Skin of body (tissue), 3 donors: ENCODE measurements at places on chromosomes 11 and 22.
A peak's percentile ranks its signal among the peaks of the same experiment; 100 is the strongest.

GRCh38 chr22:16847271-16847670 lies 22.1 kb upstream of the XKR3 start:
- DNase-seq = no peak

DNA sequence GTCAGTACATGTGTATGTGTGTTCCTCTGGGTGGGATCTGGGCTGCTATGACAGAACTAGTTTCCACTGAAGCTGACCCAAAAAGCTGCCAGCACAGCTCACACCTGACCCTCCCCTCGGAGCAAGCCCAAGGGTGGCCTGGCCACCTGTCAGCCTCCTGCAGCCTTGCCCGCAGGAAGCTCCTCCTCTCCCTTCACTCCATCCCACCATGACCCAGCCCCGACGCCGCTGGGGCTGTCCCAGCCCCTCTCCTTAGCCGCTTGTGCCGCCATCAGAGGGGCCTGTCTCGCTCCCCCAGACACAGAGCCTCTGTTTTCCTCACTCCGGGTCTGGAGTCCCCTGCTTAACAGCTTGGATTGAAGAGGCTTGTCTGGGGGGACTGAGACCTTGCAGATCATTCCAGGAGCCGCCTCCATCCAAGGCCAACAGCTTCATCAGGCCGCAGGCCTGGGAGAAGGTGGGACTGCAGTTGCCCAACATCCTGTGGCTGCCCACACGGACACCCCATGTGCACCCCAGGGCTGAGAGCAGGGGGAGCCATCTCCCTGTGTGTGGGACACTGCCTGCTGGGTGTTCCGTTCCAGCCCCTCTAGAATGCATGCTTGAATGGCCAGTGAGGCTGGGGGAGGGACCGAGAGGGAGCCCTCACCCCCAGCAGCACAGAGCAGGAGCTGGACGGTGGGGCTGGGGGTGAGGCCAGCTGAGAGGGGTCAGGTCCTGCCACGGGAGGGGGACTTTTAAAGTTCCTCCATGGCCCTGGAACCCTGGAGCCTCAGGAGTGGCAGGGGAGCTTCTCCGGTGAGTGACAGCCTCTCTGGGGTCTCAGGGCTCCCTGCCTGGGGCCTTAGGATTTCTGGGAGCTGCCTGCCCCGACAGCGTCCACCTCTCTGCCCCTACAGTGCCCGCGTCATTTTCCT lies 696 bp downstream of the MRGPRF start:
- DNase-seq = peak; percentile 68

- DNase-seq = no peak
Observed at GRCh38 chr11:24134879-24135589, 361.8 kb upstream of the LUZP2 start.

- peak; percentile 99 for DNase-seq
Observed at GRCh38 chr11:18395735-18396504, 1.6 kb downstream of the LDHA start.

DNA sequence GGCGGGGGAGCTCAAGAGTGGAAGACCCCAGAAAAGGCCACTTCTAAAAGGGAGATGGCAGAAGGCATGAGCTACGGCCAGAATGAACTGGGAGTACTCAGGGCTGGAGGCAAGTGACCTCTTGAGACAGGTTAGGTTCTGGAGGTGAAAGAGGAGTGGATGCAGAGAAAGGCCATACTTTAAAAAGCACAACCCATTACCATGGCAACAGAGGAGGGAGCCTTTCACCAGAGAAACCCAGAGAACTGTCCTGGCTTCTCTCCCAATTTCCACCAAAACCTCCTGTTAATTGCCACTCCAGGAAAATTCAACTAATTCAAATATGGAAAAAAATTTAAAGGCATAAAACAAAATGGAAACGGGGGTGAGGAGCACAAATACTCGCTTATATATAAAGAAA lies 15.8 kb downstream of the A4GALT start:
- DNase-seq = no peak

DNA sequence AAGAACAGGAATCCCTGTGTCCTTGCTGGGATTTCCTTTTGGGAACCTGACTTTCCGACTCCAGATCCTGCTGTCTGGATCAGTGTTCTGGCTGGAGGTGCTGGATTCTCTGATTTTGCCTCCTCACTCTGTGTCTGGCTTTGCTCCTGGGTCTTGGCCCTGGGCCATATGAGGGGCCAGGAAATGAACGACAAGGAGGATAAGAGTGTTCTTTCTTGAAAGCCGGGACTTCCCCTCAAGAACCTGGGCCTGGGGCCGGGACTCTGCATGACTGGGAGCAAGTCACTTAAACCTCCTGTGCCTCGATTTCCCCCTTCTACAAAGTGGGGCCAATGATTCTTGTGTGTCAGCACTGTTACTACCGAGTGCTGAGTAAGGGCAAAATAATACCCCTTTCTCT lies 2.9 kb upstream of the MYO7A start:
- DNase-seq = no peak

DNA sequence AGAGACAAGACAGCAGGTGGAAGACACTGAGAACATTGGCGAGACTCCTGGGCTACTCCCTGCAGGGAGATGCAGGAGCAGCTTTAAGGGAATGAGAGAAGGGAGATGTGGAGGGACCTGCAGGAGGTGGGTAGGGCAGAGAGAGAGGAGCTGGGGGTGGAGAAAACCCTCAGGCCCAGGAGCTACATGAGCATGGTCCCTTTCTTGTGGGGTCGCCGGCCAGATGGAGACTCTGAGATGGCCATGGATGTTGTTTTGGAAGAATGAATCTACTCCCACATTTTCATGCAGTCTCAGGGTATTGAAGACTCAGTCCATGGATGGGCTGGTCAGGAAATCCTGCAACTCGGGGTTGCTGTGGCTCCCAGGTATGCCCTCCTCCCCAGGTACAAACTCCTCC lies 1381.9 kb downstream of the TBC1D22A start:
- DNase-seq = no peak

DNA sequence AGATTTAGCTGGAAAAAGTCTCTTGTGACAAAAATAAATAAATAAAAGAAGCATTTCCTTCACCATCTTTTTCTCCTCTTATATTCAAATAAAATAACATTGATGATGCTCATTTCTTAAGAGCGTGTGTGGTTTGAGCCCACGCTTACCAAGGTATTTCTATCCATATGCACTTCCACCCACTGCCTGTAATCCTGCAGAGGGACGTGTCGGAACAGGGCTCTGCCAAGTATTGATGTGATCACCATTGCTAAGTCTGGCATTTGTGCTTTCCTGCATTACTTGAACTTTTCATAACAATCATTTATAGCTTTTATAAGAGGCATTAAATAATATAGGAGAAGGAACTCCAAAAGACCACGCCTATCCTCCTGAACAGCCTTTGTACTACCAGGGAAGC lies 107.6 kb downstream of the SHANK2 start:
- no peak for DNase-seq

- no peak for DNase-seq
Observed at GRCh38 chr11:93192163-93192562, 5.6 kb downstream of the SLC36A4 start.

DNA sequence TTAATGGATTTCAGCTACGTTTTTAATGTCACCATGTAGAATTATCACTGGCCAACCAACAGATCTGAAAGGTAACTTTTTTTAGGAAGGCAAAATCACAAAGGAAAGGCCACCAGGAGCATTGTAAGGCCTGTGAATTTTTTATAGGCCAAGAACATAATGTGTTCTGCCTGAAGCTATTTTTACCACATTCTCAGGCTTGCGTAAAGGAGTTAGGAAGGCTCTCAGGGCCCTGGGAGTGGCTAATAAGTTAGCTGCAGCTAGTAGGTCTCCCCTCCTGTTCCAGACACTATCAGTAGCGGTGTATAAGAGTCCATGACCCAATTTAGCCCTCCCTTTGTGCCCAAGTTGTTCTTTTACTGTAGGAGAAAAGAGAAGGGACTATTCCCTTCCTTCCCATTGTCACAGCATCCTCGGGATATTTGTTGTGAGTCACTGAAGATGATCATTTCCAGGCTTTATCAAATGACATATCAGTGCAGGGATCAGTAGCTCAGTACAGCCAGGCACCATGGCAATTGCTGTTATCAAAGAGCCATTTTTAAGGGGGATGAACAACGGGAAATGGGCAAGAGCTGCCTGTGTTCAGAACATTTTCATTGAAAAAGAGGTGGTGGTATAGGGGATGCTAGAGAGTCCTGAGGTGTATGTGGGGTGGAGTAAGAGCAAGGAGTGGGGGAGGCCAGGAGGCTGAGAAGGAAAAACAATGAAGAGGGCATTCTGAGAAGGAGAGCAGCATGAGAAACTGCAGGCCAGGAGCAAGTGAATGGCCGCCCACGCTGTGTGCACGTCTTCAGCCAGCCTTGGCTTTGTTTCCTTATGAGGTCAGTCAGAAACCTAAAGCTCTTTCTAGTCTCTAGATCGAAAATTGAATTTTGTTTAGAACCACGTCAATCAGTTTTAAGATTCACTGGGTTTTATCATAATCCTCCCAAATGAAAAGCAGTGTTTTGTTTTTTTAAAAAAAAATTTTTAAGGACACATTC lies 940.3 kb downstream of the NTM start:
- no peak for DNase-seq

- DNase-seq = no peak
Observed at GRCh38 chr11:5071799-5072198, 2.4 kb downstream of the OR52E1 start.

DNA sequence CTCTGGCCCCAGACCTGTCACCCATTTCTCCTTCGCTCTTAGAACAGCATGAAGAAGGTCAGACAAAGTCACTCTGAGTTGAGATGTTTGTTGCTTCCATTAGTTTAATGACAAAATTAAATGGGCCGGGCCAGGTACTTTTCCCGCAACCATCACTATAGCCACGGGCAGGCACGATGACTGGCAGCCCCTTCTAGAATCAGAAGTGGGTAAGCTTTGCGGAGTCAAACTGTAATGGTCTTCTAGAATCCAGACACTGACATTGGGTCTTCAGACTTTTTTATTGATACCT lies 2.3 kb upstream of the ACR start:
- DNase-seq = no peak

GRCh38 chr11:120228794-120229384 lies 11.1 kb upstream of the POU2F3 start:
- DNase-seq = no peak

DNA sequence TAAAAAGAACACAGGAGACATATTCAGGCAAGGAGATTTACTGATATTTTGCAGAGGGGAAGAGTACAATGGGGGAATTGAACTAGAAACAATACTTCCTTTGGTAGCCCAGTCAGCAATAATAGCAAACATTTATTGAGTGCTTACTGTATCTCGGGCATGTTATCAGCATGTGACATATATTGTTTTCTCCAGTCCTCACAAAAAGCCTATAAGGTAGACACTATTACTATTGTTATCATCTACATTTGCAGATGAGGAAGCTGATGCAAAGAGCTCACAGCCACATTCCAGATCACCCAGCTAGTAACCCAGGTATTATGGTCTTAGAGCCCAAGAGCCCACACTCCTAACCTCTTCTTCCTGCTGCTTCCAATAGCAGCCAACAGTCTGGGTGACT lies 27.9 kb downstream of the NAV2 start:
- DNase-seq = no peak

DNA sequence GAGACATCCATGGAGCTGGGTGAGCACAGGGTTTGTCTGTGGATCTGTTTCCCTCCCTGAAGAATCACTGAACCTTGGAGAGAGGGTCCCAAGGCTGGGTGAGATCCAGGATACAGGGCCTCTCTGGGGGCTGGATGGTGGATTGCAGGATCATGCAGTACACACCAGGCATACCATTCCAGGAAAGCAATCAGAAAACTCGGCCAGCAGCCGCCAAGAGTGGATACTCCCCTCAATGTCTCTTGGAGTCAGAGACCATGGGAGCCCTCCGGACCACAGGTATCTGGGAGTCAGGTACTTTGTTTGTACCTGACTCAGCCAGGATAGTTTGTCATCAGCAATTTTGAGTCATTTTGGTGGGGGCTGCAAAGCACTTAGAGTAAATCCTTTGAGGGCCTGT lies 14.6 kb upstream of the SYT13 start:
- DNase-seq = no peak

- no peak for DNase-seq
Observed at GRCh38 chr22:38954414-38955043, 2.9 kb upstream of the APOBEC3A start.

- DNase-seq = no peak
Observed at GRCh38 chr11:126083829-126084607, 21.4 kb upstream of the CDON start.

DNA sequence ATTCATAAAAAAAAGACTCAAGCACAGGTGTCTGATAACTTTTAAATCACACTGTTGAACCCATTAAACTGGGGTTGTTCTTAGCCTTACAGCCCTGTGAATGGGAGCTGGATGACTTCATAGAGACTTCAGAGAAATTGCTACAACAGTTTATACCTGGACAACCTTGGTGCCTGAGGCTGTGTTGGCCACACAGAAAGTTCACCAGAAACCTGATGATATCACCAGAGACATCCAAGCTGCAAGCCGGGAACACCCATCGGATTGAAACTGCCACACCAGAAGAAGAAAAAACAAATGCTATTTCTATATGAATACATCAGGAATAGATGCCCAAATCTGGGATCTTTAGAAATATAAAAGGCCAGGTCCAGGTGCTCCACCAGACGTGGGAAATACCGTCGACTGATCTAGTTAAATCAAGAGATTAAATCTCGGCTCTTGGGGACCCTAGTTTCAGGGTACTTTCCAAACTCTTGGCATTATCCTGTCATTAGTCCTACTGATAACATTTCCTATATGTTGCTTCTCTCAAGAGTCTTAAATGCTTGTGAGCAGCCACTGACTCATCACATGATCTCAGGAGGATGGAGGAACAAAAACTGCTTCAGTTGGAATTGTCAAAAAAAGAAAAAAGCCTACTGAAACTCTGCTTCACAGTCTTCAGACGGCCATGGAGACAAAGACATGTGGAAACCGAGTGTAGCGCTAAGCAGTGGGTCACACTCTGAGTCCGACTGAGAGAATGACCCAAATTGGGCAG lies 28.6 kb upstream of the APOL5 start:
- DNase-seq = no peak

DNA sequence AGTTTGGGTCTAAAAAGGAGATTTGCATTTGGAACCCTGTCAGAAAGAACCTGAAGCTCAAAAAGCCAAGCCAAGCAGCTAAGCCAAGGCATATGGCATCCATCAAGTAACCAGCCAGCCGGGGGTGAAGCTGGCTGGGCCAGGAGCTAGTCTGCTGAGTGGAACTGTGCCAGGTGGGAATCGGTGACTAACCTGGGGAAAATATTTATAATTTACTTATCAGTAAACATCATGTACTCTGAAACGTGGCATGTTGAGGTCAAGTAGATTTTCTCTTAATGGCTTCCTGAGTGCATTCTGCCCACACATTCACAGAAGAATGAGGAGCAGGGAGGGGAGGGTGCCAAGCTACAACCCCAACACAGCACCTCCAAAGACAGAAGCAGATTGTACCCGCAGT lies 70.5 kb upstream of the SESN3 start:
- DNase-seq = no peak

GRCh38 chr11:102464859-102465500 lies 12.4 kb upstream of the TMEM123 start:
- no peak for DNase-seq

- DNase-seq = no peak
Observed at GRCh38 chr11:115927823-115928329, 423.7 kb upstream of the CADM1 start.

GRCh38 chr11:57758174-57758573 lies 3.4 kb upstream of the CTNND1 start:
- no peak for DNase-seq

- no peak for DNase-seq
Observed at GRCh38 chr11:79117488-79117887, 323.3 kb downstream of the TENM4 start.
